ENCODE measurements at places on chromosomes 2 and 18.
A peak's percentile ranks its signal among the peaks of the same experiment; 100 is the strongest.

GRCh38 chr18:78794071-78794430 lies 185.6 kb upstream of the SALL3 start:
- no peak for DNase-seq

- DNase-seq, result peak; percentile 58
These were observed 919 bp upstream of the SCN2A start for GRCh38 chr2:165238295-165238694.

DNA sequence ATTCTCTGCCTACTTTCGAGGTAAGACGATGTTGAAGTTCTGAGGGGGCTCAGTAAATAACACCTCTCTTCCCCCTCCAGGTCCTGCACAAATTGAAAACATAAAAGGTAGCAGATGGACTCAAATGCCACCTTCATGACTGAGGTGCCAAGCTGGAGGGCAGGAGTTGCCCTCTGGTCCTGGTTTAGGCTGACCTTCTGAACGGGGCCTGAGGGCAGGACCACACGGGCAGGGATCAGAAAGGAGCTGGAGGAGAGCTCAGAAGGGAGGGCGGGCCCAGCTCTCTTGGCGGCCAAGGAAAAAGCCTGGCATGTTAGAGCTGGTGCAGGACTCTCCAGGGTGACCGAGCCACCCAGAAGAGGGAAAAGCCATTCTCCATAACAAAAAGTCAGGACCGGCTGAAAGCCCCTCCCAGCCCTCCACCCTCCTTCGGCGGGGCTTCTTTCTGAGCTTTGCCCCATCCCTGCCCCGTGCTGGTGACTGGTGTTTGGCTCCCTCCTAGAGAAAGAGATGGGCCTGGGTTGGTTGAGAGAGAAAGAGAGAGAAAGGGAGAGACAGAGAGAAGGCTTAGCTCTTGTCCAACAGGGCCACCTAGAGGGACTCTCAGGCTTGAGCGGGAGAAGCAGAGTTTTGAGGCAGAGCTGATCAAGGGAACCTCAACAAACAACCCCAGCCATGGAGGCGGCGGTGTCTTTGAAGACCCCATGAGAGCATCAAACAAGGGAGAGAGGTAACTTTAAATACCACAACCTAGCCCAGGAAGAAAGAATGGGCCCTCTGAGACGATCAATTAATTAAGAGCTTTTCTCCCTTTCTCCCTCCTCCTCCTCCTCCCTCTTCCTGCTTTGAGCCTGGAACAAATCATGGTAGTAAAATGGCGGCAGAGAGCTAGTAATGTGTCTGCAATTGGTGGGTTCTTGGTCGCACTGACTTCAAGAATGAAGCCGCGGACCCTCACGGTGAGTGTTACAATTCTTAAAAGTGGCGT lies 50.8 kb downstream of the WIPF1 start:
- peak; percentile 82 for DNase-seq

DNA sequence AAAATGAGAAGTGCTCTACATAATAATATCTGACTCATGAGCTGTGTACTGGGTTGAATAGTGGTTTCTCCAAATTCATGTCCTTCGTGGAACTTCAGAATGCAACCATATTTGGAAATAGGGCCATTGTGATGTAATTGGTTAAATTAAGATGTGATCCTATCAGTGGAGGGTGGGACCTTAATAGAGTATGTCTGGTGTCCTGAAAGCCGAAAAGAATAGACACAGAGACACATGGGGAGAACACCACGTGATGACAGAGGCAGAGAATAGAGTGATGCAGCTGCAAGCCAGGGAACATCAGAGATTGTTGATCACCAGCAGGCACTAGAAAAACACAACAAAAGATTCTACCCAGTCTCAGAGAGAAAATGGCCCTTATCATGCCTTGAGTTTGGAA lies 310.1 kb downstream of the EXOC6B start:
- DNase-seq, result no peak

- DNase-seq, result no peak
These were observed 286.5 kb downstream of the CCDC178 start for GRCh38 chr18:33154049-33154448.

GRCh38 chr18:3391704-3392466 lies 58.1 kb upstream of the TGIF1 start:
- no peak for DNase-seq

- no peak for DNase-seq
These were observed 362.0 kb downstream of the SOX11 start for GRCh38 chr2:6054161-6054671.

GRCh38 chr18:36629836-36630235 lies 199.0 kb downstream of the TPGS2 start:
- DNase-seq, result no peak
